ENCODE measurements at places on chromosomes 1 and 21.

- DNase-seq: no peak
Measured at GRCh38 chr1:181216591-181216994, 128.1 kb downstream of the IER5 start.

DNA sequence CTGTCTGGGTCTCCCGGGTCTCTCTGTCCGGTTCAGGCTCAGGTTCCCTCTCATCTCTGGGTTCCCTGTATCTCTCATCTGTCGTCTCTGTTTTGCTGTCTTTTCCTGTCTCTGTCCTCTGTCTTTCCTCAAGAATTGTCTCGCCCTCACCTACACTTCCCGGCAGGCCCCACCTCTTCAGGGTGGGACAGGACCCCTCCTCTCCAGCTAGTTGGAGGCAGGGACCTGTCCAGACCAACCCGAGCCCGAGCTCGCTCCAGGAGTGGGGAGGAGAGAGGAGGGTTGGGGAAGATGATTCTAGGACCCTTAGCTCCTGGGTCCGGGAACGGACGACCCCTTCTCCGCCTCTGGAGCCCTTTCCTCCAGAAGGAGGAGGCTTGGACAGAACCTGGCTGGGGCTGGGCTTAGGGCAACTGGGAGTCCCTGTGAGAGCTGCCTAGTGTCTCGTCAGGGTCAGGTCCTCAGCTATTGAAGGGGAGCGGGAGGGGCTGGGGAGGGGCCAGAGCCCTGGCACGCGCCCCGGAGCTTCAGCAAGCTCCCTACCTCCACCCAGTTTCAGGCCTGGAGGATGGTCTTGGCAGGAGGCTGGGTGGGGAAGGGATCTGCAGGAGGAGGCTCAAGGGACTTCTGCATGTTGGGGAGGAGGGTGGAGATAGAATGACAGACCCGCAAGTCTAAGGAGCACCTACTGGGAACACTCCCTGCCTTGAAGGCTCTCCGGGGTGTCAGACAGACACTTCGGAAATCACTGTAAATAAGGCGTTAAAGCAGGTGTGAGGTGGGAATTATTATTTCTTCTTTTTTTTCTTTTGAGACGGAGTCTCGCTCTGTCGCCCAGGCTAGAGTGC lies 26.3 kb upstream of the EPB41 start:
- no peak for DNase-seq

DNA sequence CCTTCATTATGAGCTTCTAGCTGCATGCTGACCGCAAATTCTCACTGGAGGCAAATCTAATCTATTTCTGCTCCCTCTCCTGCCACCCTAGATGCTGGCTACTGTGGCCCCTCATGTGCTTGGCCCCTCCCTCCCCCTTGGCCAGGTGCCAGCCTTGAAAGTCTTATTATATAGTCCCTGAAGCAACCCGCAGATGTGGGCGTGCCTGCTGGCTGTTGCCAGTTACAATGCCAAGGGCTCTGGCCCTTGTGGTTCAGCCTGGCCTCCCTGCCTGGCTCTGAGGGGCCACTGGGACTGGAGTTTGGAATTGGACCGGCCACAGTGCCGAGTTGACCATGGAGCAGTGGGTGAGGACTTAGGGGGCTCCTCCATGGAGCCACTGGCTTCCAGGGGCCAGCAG lies 78.9 kb upstream of the ACTRT2 start:
- DNase-seq: no peak

GRCh38 chr1:44405031-44405797 lies at the start of gene RNF220:
TSS of gene RNF220 (plus strand) at chr1:44405255.
- DNase-seq: no peak

DNA sequence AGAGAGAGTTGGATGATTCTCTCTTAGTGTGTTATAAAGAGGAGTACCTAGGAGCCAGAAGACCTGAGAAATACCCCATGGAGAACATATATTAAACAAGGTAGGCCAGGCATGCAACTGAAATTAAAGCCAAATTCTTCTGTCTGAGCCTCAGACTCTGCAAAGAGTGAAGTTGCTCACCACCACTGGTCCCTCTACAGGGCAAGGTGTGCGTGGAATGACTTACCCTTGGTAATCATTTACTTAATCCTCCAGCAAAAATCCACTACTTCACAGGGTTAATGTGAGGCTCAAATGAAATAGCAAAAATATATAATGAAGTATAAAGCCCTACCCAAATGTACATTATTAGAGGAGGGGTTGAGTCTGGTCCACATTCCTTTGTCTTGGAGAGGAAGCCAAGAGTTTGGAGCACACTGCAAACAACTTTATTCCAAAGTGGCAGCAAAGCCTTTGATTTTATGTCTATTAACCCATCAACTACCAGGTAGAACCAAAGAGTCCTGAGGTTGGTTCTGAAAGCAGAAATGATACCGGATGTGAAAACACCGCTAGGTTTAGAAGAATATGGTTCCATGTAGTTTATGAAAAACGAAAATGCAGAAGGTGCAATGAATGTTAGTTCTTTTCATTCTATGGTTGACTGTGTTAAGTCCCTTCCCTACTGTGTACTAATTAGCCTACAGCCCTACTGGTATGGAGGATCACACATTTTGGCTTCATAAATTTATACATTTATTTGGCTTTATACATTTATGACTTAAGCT lies 8.5 kb downstream of the SSR2 start:
- no peak for DNase-seq

GRCh38 chr1:208180421-208180820 lies 63.8 kb downstream of the PLXNA2 start:
- no peak for DNase-seq

- DNase-seq: no peak
Measured at GRCh38 chr1:78090472-78091133, 44.8 kb downstream of the GIPC2 start.

DNA sequence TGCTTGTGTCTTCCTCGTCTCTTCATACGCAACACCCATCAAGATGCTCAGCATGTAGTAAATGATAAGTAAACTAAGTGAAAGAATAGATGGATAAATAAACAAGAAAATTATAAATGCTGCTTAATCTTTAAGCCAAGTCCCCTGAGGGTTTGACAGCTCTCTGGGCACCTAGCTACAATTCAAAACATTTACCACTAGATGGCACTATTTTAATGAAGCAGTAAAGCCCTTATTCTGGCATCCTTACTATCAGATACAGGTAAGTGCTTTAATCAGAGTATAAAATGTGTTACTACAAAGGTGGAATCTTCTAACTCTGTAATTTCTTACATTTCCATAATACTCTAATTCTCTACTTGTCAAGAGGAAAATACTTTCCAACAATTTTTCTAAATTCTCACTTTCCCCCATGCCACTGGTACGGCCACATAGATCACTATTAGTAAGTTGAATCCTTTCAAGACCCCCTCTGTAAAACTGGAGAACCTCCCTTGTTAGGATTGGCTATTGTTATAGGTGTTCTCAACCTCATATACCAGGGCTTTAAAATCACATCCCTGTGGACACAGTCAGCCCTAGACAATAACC lies 137.8 kb downstream of the BARHL2 start:
- DNase-seq: peak; percentile 1

DNA sequence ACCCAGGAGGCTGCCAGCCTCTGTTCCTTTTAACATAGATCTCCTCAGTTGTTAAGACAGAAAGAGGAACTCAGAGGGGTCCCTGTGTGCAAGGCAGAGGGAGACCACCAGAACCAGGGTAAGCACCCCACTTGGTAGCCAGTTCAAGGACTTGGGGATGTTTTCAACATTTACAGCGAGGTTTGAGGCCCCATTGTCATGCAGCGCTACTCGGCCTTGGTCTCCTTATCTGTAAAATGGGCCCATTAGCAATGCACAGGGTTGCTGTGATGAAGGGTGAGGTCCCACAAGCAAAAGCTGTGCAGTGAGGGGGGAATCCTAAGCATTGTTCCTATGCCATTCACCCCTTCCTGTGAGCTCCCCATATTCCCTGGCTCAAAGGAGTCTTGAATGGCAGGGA lies 4.2 kb downstream of the SIM2 start:
- DNase-seq: no peak

DNA sequence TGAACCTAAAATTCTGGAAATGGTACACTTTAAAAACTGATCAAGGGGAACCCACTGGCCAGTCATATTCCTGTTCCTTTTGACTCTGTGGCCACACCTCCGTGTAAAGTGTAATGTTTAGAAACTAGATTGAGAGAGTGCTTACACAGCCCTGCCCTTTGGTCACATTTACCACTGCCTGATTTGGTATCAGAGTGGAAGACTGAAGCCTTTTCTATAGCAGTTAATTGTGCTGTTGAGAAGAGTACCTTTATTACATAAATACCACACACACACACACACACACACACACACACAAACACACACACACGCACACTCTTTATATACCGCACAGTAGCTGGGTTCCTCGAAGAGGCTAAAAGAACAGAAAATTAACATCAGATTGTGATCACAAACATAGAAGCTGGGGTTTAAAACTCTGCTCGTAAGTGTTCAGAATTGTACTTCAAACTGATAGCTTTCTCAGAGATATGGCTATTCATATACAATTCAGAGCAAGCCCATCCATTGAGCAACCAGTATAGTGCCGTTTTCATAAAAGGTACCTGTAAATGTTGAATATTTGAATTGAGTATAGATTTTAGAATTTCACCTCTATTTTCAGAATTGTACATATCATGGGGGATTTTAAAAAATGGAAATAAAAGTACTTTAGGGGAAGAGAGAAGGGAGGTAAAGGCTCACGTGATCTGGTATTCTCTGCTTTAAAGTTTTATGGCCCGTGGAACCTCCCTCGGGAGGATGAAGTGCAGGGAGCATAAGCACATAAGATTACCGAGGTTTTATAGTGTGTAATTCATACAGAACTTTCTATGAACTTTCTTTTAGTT lies 37.5 kb downstream of the CAMTA1 start:
- DNase-seq: no peak
